ENCODE measurements at places on chromosomes 7 and 10. TPM values are rescaled to one million over a fixed set of nuclear protein-coding genes. Genes with fewer than 3 reads are reported as not detected.

Gene LRRC61
- total RNA-seq = 0.24 TPM

Gene RBM20
- 1.5 TPM for total RNA-seq

Gene GPR85
- total RNA-seq = 1.3 TPM

Gene CAV1
- total RNA-seq = 384 TPM

Gene NXPH1
- not detected for total RNA-seq

Gene SYCE1
- total RNA-seq = not detected

Gene SPDYE1
- not detected for total RNA-seq

Gene HOXA9
- total RNA-seq = not detected

Gene SSC4D
- 6.0 TPM for total RNA-seq

Gene PRF1
- 0.14 TPM for total RNA-seq

Gene IFIT2
- total RNA-seq = 42.0 TPM

Gene ARID5B
- 64.6 TPM for total RNA-seq

Gene ADAM12
- 126 TPM for total RNA-seq

Gene ZNF503
- total RNA-seq = 11.1 TPM

Gene ATRNL1
- 15.8 TPM for total RNA-seq

Gene KLF6
- 319 TPM for total RNA-seq

Gene PPP1R17
- total RNA-seq = not detected

Gene ZNF488
- 1.4 TPM for total RNA-seq

Gene CDC14C
- total RNA-seq = 0.17 TPM

Gene ATP5F1C
- 231 TPM for total RNA-seq

Gene PRKCQ
- total RNA-seq = 1.9 TPM

All from astrocyte (in vitro differentiated cells and primary cell).